ENCODE measurements at places on chromosomes 5 and 9. TPM values are rescaled to one million over a fixed set of nuclear protein-coding genes. Genes with fewer than 3 reads are reported as not detected.

Gene CNTNAP3
- polyA plus RNA-seq, result 2.7 TPM

Gene ADRB2
- 1.2 TPM for polyA plus RNA-seq

Gene RPL7A
- polyA plus RNA-seq, result 3,215 TPM

Gene PHF24
- 0.31 TPM for polyA plus RNA-seq

DNA sequence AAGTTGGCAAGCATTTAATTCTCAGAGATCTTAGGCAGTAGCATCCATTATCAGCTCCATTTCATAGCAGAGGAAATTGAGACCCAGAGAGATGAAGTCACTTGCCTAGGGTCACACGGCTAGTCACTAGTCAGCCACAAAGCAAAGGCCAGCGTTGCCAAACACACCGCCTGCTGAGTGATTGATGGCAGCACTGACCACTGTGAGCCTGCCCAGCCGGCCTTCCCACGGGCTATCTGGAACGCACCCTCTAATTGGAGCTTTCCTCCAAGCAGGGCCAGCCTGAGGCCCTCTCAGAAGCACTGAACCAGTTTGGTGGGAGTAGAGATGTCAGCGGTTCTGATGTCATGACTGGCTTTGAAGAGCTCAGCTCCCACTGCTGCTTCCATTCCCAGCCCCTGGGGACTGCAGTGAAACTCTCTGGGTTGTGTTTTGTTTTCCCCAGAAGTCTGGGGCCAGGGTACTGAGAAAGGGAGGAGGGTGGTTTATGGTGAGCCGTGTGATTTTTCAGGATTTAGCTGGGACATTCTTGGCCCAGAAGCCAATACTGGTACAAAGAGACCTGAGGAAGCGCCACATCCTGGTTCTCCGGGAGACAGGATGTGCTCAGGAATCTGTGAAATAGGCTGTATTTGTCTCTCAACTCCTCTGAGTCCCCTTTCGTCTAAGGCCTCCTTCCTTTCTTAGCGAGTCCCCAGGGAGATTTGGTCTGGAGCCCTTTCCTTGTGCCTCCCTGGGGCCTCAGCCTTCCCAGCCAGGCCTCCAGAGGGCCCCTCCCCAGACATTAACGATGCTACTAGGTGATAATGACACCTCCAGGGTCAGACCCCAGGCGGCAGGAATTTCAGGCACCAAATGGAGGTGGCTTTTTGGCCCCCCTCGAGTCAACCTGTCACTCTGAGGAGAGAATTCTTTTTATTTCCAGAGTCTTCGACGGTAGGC, 44.5 kb downstream of the SPRY4 start:
- DNase-seq, result no peak

DNA sequence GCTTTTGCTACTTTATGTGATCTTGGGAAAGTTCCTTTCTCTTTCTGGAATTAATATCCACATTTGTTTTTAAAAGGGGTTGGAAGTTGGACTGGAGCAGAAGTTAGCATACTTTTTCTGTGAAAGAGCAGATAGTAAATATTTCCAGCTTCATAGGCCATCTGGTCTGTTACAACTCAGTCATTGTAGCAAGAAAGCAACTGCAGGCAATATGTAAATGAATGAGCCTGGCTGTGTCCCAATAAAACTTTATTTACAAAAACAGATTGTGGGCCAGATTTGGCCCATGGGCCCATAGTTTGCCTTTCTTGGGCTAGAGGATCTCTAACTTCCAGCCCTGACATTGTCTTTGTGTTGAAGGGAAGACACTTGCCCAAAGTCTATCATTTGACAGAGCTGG, 104.4 kb downstream of the ACTL7B start:
- DNase-seq, result no peak

Gene SLC6A18
- not detected for polyA plus RNA-seq

DNA sequence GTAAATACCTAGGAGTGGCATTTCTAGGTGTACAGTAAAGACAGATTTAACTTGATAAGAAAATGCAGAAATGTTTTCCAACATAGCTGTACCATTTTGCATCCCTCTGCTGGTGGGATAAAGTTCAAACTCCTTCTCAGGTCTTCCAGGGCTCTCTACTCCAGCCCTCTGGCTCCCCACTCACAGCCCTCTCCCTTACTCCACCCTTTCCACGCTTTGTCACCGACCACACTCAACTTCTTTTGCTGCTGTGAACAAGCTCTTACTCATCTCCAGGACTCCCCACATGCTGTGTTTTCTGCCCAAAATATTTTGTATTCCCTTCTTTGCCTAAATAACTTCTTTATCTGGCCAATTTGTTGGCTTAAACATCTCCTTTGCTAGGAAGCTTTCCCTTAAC, 90.6 kb upstream of the OSMR start:
- DNase-seq, result no peak

- peak; percentile 50 for DNase-seq
Measured at GRCh38 chr9:34179213-34180136, 632 bp downstream of the UBAP1 start.

- DNase-seq, result no peak
Measured at GRCh38 chr9:134741846-134742245, 100.2 kb downstream of the COL5A1 start.

Gene SPINK13
- 0.95 TPM for polyA plus RNA-seq

Gene RFK
- 19.7 TPM for polyA plus RNA-seq

GRCh38 chr5:164020116-164020515, 514.7 kb downstream of the MAT2B start:
- DNase-seq, result no peak

GRCh38 chr5:137612576-137612975, 113.5 kb upstream of the SPOCK1 start:
- DNase-seq, result no peak
